Hematopoietic multipotent progenitor cell treated with erythropoietin and hydrocortisone succinate and interleukin-3 and kit ligand, for 8 days (in vitro differentiated cells): ENCODE measurements at places on chromosomes 1 and 21.

DNA sequence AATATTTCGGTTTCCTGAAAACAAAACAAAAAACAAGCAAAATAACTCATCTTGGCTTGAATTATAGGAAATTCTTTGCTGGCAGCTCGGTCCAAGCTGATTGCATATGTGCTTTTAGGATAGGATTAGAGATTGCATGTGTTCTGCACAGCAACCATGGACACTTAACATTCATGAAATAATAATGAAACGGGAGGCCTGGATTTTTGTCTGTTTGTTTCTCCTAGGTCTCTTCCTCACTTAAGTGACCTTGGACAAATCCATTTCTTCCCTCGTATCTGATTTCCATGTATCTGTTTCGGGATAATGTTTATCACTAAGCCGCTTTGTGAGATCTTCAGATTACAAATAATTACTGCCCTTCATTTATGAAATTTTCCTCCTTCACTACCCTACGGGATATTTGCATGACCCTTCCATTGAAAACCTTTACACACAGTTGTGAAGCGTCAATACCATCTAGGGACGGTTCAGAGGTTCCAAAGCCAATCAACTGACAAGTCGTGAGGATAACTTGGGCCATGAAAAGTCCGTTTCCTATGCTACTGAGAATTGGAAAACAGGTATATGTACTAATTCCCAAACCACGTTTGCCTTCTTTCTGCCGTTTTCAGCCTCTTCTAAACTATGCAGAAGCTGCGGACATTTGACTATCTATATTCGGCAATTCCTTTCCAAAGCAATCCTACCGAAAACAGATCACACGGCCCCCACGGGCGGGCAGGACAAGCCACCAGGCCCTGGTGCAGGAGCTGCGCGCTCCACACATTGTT, 1.3 kb upstream of the H3-3A start:
- DNase-seq: peak; percentile 52

DNA sequence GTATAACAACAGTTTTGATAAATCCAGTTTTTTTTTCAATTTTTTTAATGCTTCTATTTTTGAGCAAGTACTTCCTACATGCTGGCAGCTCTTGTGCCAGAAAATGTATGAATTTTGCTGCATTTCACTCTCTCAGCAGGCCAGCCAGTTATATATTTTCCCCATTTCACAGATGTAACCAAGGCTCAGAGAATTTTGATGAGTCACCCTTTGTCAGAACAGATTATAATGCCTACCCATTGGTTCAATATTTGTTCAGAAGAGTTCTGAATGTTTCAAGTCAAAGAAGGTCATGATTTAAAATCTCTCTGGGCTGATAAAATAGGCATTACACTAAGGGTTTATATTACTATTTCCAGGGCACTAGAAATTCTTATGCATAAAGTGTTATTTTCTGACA, 452.2 kb downstream of the RWDD3 start:
- no peak for DNase-seq

GRCh38 chr1:150068109-150068435, 496 bp downstream of the VPS45 start:
- DNase-seq: no peak

DNA sequence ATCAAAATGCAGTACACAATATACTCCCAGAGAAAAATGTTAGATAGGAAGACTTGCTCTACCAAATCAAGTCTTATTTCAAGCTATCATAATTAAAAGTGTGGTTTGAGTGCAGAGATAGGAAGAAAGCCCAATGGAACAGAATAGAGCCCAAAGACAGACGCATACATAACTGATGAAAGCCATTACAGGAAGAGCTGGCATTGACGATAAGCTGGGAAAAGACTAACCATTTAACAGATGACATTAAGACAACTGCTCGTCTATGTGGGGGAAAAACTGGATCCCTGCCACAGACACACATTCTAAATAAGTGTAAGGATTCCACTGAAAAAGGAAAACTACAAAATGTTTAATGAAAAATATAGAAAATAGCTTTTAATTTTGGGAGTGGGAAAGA, 85.5 kb downstream of the NGF start:
- peak; percentile 6 for DNase-seq

DNA sequence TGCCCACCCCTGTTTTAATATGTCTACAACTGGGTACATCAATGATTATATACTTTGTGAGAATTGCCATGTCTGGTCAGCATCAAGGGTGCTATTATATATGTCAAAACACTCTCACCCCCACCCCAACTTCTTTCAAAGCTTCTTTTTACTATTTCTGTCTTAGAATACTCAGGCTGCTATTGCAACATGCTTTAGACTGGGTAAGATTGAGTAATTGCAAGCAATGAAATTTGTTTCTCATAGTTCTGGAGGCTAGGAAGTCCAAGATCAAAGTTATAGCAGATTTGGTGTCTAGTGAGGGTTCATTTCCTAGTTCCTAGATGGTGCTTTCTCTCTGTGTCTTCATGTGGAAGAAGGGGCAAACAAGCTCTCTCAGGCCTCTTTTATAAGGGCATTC, 100.5 kb upstream of the KCNK1 start:
- no peak for DNase-seq

DNA sequence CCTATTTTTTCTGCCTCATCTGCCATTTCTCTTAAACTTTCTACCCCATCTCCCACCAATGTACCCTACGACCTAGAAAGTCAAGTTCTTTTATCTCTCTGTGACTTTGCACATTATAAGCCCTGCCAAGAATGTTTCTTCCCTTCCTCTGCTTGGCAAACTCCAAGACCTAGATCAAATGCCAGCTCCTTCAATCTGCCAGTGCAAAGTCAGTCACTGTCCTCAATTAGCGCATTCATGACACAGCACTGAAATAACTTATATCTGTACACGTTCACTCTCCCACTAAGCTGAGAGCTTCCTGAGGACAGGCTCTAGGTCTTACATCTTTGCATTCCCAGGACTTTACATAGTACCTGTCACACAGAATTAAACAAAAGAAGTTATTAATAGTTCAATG, 21.4 kb upstream of the LSM10 start:
- DNase-seq: no peak

GRCh38 chr1:111769517-111770146, 13.9 kb downstream of the DDX20 start:
- peak; percentile 86 for DNase-seq

DNA sequence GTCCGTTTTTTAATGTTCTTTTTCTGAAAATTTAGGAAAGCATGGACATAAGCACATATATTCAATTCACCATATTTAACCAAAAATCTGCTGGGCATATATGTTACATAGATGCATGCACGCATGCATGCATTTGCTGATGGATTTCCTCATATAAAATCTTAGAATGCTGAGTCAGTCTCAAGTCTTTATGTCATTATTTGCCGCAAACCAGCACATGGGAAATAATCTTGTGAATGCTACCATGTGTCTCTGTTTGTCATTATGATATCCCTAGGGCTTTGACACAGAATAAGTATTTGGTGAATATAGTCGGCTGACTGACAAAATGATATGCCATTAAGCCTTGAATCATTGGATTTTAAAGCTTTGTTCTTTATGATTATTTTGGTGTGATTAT, 776.5 kb downstream of the KCNT2 start:
- no peak for DNase-seq

DNA sequence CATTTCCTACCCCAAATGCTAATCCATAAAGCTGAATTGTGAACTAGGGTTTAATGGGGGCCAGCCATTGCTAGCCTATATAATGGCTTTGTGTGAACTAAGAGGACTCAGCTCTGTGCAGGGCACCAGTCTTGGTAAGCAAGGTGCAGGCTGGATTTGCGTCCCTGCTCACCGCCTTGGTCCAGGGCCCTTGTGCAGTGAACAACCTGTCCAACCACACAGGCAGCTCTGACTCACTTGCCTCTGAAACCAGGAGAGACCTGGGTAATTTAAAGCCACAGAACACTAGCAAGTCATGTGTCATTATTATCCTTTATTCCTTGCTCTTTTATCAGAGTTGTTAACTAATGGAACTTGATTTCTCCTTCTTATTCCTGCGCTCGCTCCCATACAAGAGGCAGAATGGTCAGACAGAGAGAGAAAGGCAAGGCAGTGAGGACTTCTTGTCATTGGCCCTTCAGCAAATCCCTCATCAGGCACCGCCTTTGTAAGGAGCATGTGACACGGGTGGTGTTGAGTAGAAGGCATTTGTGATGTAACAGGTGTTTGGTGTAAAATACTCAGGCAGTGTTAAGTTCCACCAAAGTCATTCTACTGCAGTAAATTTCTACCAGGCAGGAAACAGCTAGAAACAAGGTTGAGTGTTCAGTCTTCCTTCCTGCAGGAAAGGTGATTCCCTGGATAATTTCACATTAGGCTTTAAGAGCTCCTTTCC, 67.3 kb upstream of the OLIG2 start:
- DNase-seq: no peak

- DNase-seq: peak; percentile 28
These were observed 28.3 kb downstream of the RGSL1 start for GRCh38 chr1:182478238-182478637.

GRCh38 chr1:51726544-51727225, 109.8 kb downstream of the OSBPL9 start:
- no peak for DNase-seq

- DNase-seq: no peak
These were observed 25.1 kb upstream of the B3GALT2 start for GRCh38 chr1:193211539-193211938.

- peak; percentile 35 for DNase-seq
These were observed 1.6 kb upstream of the IFNGR2 start for GRCh38 chr21:33401630-33401992.

GRCh38 chr21:45579383-45580180, 37.3 kb upstream of the SLC19A1 start:
- DNase-seq: no peak
